Dermis blood vessel endothelial cell (primary cell): ENCODE measurements at places on chromosomes 6 and 20.

DNA sequence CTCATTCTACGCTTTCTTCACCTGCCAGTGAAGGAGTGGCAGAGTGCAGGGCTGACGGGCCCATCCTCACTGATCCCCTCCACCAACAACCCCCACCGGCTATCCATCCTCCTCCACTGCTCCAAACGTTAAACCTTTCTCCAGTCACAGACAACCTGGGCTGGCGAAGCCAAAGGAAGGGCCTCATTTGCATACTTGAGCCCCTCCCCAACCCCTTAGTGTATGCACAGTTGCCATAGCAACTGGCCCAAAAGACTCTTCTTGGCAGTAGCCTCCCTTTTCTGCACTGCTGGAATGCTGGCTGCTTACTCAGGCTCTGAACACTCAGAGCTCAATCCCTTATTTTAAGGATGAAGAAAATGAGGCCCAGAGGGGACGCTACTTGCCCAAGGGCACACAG is 130.3 kb downstream of the GRM4 start:
- DNase-seq: no peak

DNA sequence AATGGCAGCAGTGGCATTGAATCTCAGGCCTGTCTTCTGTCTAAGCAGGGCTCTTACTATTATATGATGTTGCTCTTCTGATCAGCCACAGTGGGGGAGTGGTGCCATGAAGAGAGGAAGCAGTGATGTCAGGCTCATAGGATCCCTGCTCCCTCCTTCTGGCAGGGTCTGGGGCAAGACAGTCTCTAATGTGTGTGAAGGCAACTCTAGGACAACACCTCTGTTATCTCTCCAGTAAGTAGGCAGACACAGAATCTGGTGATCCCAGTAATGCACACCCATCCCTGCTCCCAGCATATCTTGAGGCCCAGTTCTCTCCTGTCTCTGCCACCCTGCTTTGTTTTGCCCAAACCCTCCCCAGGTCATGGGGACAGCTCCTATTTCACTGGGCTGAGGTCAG is 8.8 kb downstream of the C20orf202 start:
- DNase-seq: no peak

DNA sequence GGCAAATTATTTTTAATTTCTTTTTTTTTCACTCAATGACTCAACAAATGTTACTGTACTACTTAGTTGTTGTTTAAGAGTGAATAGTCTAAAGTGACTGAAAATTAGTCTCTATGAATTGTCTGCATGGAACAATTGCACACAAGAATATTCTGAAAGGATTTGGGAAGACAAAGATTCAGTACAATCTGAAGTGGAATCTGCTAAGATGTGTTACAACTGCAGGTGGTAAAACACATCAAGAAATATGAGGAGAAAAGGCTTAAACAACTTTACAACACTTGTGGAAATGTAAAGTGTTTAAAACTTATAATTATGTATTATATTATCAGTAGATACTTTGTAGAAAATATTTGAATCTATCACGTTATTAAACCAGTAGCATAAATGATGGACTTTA is 193.4 kb downstream of the WDR27 start:
- no peak for DNase-seq

DNA sequence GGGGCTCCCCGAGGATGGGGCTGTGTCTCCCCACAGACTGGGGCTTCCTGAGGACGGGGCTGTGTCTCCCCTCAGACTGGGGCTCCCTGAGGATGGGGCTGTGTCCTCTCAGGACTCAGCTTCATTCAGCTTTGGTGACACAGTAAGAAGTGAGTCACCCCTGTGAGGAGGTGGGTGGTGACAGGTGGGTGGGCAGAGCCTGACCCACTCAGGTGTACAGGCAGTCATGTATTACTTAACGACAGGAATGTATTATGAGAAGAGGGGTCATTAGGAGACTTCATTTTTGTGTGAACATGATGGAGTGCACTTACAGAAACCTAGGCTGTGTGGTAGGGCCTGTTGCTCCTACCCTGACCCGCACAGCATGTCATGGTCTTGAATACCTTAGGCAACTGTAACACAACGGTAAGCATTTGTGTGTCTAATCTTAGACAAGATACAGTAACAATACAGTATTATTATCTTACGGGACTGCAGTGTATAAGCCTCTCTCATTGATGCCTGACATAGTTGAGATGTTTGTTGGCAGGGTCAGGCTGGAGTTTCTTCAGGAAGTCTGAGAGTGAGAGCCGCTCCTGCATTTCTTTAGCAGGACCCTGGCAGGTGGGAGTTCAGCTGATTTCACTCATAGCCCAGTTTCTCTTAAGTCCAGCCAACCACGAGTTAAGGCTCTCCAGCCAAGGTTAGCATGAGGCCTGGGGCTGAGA is 10.9 kb upstream of the PGC start:
- no peak for DNase-seq
